ENCODE measurements at places on chromosomes 11 and 22.
A peak's percentile ranks its signal among the peaks of the same experiment; 100 is the strongest.

GRCh38 chr11:84634309-84634708, 992.8 kb downstream of the DLG2 start:
- DNase-seq = no peak

DNA sequence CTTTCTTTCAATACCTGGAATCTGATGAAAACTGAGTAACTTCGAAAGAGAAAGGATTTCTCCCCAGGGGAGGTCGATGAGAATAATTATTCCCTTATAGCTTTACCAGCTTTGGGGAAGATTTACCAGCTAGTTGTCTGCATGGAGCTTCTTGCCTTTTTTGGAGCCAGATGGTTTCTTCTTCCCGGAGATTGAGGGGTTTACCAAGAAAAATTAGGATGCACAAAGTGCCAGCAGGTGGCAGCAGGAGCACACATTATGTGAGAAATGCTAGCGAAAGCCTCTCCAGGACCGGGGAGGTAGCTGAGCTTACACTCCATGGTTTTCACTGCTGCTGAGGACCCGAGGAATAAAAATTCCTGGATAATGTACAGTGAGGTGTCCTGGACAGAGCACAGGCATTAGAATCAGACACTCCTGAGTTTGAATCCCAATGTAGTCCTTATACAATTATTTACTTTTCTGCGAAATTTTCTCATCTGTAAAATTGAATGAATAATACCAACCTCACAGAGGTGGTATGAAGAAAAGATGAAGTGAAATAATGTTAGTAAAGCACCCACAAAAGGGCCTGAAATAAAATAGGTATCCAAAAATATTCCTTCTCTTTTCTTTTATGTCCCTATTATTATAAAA, 46.0 kb upstream of the PARVA start:
- DNase-seq = peak; percentile 77

- no peak for DNase-seq
Measured at GRCh38 chr11:99841885-99842284, 821.1 kb downstream of the CNTN5 start.

DNA sequence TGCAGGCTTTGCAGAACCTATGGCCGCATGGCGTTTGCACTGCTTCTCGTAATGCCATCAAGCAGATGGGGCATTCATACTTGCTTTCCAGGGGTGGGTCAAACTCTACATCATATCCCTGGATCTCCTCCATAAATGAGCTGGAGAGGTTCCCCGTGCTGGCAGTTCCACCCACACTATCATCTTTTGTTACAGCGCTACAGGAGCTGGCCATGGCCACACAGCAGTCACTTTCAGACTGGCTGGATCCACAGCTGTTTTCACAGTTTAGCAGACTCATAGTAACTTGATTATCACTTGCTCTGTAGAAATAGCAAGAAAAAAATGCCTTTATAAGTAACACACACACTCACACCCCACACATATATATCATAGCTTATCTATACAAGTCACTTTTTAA, 8.8 kb downstream of the TRAF6 start:
- DNase-seq = no peak

DNA sequence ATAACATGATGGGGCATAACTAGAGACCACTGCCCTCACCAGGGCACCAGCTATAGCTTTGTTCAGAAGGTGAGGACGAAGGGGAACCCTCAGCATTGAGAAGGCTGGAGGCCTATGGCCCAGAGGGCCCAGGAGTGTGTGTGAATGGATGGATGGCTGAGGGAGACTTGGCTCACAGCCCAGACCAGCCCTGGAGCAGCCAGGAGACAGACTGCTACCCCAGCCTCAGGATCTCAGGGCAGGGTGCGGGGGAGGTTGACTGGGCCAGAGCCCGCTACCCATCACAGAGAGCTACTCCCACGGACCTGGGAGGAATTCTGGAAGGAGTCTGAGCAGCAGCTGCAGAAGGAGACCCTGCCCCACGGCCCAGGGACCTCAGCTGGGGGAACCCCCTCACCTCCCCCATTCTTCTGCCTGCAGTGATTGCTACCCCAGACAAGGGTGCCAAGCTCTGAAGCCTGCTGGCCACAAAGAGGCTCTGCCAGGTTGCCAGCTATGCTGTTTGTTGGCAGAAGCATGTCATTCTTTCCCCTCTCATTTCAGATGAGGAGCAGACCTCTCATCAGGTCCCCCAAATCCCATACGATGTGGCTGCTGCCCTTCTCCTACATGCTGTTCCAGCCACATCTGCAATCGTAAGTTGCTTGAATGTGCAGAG, 5.4 kb upstream of the CSDC2 start:
- DNase-seq = no peak

GRCh38 chr11:64406221-64406946, 47.4 kb downstream of the RPS6KA4 start:
- DNase-seq = no peak

DNA sequence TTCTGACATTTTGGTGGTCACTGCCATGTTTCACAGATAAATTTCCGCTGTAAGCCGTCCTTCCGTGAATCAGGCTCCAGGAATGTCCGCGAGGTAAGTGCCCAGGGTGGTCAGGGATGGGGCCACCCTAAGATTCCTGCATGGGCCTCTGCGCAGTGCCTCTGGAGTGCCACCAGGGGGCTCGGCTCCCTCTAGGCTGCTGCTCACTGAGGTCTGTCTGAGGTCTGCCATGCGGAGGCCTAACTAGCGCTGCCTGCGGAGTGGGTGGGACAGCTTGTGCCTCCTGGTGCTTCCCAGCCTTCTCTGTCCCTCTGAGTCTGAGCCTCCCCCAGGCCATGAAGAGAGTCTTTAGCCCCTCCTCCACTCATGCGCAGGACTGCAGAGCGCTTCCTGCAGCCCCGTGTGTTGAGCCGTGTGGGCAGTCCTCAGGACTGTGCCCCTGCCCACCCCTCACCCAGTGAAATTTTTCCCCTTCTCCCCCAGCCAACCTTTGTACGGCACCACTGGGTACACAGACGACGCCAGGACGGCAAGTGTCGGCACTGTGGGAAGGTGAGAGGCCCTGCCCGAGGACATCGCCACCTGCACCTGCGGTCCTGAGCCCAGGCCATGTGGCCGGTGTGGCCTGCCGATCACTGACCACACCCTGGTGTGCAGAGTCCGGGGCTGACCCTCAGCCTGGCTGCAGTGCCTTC, 11.9 kb upstream of the MDK start:
- DNase-seq = peak; percentile 67

DNA sequence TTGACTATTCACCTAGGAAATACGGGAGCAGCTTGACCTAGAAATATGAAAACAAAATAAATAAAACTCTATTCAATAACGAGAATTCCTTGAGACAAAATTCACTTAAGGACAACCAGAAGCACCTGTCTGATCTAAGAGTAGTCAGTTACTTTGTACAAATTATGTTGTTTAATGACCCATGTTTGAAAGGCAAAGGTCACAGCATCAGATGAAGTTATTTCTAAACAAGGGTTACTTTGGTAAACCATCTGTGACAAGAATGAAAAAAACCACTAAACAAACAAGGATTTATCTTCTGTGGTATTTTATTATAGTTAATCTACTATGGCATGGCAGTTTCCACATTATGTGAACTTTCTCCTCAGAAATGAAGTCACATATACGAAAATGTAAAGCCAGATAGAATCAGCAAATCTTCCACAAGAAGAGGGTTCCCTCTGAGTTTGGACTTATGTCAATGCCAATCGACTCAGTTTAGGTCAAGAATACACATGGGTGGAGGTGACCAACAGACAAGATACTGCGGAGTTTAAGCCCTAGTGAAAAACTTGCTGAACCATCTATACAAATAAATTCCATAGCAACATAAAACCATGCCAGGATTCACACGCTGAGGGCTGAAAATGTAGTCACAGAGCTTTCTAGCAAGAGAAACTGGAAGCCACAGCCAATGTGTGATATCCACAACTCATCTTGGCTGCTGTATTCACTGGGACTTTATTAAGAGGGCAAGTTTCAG, 53.4 kb downstream of the NCAPD3 start:
- no peak for DNase-seq

DNA sequence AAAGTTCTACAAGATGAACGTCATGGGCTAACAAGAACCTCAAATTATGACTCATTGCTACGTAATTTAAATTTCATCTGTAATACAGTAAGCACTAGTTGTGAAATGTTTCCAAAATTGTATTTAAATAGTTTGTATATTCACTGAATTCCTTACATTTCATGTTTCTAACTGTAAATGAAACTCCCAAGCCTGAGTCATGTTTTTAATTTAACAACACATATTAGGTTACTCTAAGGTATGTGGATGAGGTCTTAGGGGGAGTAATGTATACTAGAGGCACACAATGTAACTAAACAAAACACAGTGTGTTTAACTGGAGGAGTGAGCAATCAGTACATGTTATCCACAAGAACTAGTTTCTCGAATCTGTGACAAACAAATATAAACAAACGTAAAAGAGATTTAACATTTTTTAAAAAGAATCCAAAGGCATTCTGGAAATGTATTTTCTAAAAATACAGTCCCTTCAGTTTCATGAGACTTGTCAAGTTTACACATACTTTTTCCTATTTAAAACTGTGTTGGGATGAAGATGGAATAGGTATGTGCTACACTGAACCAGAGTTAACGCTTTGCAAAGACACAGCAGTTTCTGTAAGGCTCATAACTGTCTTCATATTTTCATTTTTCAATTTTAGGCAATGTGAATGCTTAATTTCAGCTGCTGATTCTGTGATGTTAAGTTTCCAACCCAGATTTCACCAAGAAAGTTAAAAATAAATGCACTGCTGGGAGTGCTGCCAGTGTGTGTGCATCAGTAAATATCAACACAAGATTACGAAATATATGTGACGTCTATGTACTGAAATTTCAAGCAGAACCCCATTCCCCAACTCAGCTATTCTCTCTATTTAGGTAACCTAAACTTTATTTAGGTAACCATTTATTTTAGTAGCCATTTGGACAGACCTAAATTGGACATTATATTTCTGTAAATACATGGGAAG, 52.6 kb downstream of the PITPNB start:
- peak; percentile 83 for DNase-seq

- DNase-seq = peak; percentile 35
Measured at GRCh38 chr11:35619116-35619854, 1.0 kb downstream of the FJX1 start.

DNA sequence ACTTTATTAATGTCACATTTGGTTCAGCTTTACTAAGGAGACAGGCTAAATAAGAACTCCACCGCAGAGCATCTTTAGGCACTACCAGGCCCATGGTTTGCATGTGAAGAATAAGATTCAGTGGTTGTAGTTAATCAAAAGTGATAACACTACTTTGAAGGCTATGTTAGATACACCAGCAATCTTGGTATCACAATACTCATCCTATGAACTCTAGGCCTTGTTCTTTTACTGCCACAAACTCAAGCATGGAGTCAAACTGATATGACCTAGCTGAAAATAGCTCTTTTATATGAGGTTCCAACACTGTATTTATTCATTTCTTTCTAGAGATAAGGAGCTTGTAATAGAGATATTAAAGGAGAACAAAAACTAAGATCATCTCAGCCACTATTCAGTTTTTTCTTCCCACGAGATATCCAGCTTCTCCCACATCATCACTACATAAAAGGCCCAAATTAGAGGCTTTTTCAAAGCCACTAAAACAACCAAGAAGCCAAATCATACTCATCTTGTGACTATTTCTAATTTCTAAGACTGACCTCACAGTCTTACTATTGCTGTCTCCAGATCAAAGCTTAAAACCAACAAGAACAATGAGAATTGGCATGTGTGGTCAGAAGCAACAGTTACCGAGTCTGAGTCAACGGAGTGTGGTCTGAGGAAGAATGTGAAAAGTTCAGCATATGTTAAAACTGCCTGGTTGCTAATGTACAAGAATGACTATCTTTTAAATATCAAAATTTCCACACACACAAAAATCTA, 25.1 kb upstream of the GUCY1A2 start:
- DNase-seq = no peak

- no peak for DNase-seq
Measured at GRCh38 chr11:130737041-130737830, 179.0 kb downstream of the SNX19 start.

- DNase-seq = peak; percentile 26
Measured at GRCh38 chr11:34619062-34619516, 1.8 kb upstream of the EHF start.

DNA sequence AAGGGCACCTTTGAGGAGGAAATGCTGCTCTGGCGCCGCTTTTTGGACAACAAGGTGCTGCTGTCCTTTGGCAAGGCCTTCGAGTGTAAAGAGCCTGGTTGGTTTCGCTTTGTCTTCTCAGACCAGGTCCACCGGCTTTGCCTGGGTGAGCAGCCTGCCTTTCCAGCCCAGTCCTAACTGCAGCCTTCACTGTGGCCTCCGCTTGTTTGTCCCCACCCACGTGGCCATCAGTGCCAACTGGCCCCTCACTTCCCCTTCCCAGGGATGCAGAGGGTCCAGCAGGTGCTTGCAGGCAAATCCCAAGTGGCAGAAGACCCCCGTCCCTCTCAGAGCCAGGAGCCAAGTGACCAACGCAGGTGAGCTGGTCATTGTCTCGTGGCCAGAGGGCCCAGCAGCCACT, 12.0 kb upstream of the EXT2 start:
- no peak for DNase-seq

DNA sequence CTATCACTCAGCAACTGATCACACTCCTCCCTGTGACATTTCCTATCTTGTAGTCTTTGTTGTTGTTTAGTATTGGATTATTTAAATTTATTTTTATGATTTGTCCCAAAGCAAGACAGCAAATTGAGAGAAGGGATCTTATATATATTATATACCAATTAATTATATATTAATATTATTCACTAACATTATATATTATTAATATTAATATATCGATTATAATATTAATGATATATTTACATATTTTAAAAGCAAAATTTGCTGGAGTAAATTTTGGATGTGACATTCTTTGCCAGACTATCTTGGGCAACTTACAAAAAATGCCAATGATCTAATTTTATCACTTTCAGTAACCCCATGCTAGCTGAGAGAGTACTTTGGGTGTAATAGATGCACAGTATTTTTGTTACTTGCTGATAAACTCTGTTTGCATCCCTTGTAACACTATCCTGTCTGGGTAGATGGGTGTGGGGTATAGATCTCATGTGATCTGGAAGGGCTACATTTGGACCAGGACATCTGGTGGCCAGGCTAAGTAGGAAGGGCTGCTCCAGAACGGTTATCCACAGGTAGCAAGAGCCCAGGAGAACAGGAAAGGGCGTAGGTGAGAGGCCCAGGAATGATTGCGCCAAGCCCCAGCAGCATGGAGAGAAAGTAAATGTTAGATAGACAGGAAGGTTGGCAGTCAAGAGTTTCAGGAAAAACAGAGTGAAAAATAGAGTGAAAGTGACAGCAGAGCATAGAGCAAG, 608.6 kb upstream of the KIRREL3 start:
- no peak for DNase-seq

GRCh38 chr11:90288212-90288821, 65.5 kb upstream of the CHORDC1 start:
- peak; percentile 37 for DNase-seq

- DNase-seq = peak; percentile 50
Measured at GRCh38 chr11:14424096-14424495, 65.1 kb upstream of the RRAS2 start.

DNA sequence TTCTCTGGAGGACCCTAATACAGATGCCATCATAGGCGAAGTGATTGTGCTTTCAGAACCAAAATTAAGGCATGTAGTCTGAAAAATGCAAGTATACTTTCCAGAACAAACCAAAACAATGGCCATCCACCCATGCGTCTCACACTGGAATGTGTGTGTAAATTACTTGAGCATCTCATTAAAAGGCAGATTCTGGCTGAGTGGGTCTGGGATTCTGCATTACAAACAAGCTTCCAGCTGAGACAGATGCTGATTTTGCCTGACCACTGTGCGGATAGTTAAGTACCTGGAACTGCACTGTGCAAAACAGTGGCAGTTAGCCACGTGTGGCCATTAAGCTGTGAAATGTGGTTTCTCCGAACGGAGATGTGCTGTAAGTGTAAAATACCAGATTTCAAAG, 26.2 kb downstream of the RRP7A start:
- no peak for DNase-seq

GRCh38 chr11:111447931-111448330, 64.3 kb downstream of the BTG4 start:
- no peak for DNase-seq
